Transverse colon (tissue), 4 donors: ENCODE measurements at places on chromosomes 5 and 9.

DNA sequence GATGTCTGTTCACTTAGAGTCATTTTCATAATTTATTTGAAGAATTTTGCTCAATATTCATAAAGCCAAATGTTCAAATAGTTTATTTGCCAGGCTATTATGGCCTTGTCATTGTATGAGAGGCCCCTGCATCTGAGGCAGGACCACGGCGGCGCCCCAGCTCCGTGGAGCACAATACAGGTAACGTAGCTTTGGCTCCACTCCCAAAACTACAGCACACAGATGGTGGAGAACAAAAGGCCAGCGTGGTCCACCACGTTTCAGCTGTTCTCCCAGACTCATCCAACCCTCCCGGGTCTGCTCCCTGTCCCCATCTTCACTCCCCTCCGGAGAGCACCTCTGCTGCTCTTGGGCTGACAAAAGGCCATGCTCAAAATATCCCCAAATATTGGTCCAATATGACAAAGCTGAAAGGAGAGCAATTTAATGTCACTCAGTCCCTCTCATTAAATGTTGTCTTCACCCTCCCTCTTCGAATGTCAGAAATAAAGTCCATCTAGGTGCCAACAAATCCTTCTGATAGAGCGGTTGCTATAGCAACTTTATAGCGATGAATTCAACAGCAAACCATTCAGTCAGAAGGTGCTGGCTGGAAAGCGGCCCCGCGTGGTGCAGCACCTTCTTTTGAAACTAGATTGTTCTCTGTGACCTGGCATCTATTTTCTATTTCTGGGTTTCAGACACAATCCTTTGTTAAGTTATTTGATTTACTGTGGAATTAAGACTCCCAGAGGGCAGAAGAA is 504.3 kb downstream of the ARHGEF28 start:
- no peak for DNase-seq

DNA sequence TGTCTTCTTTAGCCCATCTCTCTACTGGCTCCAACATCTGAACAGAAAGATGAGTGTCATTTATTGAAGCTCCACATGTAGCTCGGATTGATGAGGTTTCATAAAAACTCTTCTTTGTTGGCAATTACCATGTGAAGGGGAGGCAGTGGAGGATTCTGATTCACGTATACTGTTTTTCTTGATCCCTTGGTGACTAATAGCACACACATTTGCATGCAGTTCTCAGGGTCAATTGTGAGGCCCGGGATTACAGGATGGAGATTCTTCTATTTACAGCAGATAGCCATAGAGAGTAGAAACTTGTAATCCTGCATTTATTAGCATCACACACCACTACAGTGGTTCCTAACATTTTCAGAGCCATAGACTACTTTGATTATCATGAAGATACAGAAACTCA is 133.2 kb upstream of the MARCHF11 start:
- DNase-seq = no peak

- DNase-seq = no peak
These were observed 60.8 kb upstream of the PTGER4 start for GRCh38 chr5:40618926-40619325.

DNA sequence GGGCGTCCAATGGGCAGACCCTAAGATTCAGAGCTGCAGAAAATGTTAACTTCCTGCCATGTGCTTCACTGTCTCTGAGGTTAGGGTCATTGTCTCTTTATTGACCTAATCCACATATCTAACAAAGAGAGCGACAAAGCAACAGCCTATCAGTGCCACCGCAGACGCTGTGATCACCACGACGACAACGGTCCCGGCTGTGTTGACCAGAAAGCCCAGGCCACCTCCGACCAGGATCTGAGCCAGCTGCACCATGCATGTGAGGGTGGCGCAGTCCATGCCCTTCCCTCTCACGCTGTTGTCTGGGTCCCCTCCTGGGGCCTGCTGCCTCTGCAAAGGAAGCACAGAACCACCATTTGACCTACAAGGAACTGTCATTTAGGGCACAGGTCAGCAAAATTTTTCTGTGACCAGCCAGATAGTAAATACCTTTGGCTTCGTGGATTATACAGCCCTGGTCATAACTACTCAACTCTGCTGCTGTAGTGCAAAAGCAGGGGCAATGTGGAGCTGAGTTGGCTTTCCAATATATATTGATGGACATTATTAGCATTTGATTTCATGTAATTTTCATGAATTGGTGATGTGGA is 8.5 kb downstream of the RXFP3 start:
- no peak for DNase-seq

DNA sequence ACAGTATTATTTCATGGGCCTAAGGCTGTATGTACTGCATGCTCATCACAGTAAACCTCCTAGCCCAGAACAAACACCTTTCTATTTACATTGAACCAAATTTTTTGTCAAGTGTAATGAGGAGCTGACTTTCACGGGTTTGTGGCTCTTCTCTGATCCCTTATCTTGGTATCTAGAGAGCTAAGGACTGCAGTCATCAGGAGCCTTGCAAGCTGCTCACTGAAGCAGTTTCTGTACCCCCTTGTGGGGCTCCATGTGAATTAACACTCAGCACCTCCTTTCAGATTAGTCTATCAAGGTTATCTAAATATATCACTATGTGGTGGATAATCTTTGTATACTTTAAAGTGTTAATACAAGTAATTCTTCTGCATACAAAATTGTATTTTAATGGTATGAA is 108.2 kb downstream of the AUH start:
- no peak for DNase-seq

GRCh38 chr5:39194466-39195136 is 24.8 kb downstream of the FYB1 start:
- no peak for DNase-seq

DNA sequence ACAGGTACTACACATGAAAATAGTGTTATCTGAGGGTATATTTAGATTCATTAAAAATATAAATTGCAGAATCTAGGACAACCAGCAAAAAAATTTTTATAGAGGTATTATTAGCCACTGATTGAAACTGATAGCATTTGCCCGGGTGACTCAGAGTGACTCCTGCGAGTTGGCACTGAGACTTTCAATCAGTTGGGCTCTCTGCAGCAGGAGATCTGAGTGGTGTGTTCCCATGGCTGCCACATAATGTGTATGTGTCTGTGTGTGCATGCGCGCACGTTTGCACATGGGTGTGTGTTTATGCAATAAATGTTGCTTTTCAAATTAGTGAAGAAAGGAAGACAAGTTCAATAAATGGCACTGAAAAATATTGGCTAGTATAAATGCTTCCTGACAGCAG is 100.1 kb upstream of the MRPS30 start:
- DNase-seq = no peak
